Activated CD4-positive, alpha-beta memory T cell treated with anti-CD3 and anti-CD28 coated beads for 36 hours (primary cell): ENCODE measurements at places on chromosomes 2 and 18. TPM values are rescaled to one million over a fixed set of nuclear protein-coding genes. Genes with fewer than 3 reads are reported as not detected.

GRCh38 chr2:226837334-226837733 lies 1.5 kb downstream of the RHBDD1 start:
- peak overlapping the region; percentile 92 for H3K4me3 ChIP-seq
- H3K27me3 ChIP-seq: no peaks in the 10 kb centered on the region

VWA3B gene
- total RNA-seq: not detected

DNA sequence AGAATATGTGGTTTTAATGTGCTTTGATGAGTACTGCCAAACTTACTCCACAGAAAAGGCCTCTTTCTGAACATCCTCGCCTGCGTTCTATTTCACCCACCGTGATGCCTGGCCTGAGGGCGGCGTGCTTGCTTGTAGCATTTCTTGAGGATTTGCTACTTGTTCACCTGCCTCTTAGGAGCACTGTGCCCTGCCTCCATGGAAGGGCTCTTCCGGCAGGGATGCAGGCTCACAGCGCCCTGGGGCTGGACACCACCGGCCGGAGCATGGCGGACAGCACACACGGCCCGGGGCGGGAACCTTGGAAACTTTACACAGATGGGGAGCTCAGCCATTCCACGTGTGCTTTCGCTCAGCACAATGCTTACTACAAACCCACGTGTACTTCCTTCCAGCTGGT lies 37.1 kb downstream of the ANO7 start:
- no peak overlapping the region for H3K27ac ChIP-seq
- no peak for DNase-seq
- no peaks in the 10 kb centered on the region for H3K27me3 ChIP-seq
- H3K36me3 ChIP-seq: peaks cover 25% of the 10 kb centered on the region
- peaks cover 2% of the 10 kb centered on the region for H3K4me1 ChIP-seq

GRCh38 chr2:589281-590130 lies 87.7 kb downstream of the TMEM18 start:
- H3K4me3 ChIP-seq: no peak overlapping the region
- no peaks in the 10 kb centered on the region for H3K36me3 ChIP-seq
- H3K27me3 ChIP-seq: peaks cover 14% of the 10 kb centered on the region
- no peak for DNase-seq

- DNase-seq: no peak
- no peak overlapping the region for H3K4me3 ChIP-seq
- H3K4me1 ChIP-seq: peaks cover 10% of the 10 kb centered on the region
- no peaks in the 10 kb centered on the region for H3K27me3 ChIP-seq
- no peak overlapping the region for H3K27ac ChIP-seq
- no peaks in the 10 kb centered on the region for H3K36me3 ChIP-seq
These were observed 138.7 kb downstream of the PRKCE start for GRCh38 chr2:45789961-45790723.

- H3K27ac ChIP-seq: no peak overlapping the region
- H3K4me3 ChIP-seq: no peak overlapping the region
- no peaks in the 10 kb centered on the region for H3K27me3 ChIP-seq
- H3K4me1 ChIP-seq: no peaks in the 10 kb centered on the region
- DNase-seq: no peak
These were observed 575.6 kb downstream of the CPS1 start for GRCh38 chr2:211132046-211132445.

DNA sequence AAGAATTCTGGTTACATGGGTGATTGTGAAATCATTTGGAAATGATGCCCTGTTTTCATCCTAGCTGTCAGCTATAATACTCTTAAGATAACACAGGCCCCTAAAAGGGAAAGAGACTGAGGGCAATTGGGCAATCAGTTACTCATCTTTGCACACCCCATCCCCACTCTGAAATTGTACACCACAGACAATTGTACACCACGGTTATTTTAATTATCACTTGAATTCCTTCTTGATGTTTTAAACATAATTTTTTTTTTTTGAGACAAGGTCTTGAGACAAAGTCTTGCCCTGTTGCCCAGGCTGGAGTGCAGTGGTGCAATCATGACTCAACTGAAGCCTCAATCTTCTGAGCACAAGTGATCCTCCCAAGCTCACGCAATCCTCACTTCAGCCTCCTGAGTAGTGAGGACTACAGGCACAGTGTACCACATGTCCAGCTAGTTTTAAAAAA lies 862.4 kb upstream of the ACVR2A start:
- peaks cover 2% of the 10 kb centered on the region for H3K27me3 ChIP-seq
- H3K27ac ChIP-seq: no peak overlapping the region
- H3K36me3 ChIP-seq: no peaks in the 10 kb centered on the region
- no peak for DNase-seq
- no peaks in the 10 kb centered on the region for H3K4me1 ChIP-seq
- no peak overlapping the region for H3K4me3 ChIP-seq
